T follicular helper cell (primary cell): ENCODE measurements at places on chromosomes 1 and 21.

GRCh38 chr21:41678924-41679318, 87.9 kb downstream of the RIPK4 start:
- DNase-seq: no peak

DNA sequence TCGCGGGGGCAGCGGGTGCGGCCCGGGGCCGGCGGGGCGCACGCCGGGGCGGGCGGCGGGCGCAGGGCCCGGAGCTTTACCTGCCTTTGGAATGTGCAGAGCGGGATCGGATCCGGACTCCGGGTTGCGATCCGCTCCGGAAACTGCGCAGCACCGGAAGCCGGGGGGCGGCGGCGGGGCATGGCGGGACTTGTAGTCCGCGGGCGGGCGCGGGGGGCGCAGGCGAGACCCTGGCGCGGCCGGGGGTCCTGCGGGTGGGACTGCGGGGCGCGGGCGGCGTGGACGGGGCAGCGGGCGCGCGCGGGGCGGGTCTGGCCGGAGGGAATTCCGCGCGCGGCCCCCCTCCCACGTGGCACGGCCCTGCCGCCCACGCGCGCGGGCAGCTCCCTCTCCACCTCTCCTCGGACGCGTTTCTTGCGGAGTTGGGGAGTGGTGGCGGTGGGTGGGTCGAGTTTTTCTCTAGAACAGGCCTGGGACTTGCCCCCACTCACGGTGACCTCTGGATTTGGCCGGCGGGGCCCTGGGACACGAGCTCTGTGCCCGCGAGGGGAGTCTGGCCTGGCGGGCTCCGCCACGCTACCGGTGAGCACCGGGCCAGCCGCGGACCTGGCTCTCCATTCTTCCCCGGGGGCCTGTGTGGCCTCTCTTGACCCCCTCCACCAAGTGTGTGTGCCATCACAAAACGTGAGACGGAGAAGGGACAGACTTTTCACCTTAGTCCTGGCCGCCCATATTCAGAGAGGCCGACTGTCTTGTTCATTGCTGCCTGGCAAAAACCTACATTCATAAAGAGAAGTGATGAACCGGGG, at the start of gene PRDM15:
Gene PRDM15 (minus strand): TSS at position 155 of the 809 bp plus-strand sequence. CDS start 18,981 bp downstream, outside the sequence.
- peak; percentile 69 for DNase-seq

DNA sequence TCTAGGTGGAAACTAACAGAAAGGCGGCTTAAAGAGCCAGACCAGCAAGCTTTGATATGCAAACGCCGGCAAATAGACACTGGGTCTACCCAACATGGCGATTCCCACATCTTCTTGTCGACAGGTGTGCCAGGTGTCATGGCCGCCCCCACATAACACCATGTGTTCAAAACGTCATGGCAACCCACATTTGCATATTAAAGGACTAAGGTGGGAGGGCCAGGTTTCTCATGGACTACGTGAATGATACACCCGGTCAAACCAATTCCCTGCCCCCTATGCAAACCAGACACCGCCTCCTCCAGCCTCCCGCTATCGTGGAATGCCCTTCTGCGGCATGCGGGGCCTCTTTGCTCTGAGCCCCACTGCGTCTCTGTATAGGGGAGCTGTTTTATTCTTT, 41.3 kb downstream of the ICOSLG start:
- no peak for DNase-seq

DNA sequence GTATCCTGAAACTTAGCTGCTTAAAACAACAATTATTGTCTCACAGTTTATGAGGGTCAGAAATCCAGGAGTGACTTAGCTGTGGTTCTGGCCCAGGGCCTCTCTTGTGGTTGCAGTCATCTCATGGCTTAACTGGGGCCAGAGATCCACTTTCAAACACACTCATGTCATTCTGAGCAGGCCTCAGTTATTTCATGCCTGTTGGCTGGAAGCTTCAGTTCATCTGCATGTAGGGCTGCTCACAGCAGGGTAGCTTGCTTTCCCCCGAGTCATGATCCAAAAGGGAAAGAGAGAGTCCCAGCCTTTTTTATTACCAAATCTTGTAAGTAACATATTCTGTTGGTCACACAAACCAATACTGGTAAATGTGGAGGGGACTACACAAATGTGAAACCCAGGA, 96.6 kb upstream of the B3GALT2 start:
- no peak for DNase-seq

- no peak for DNase-seq
Observed at GRCh38 chr1:208314431-208314830, 70.2 kb upstream of the PLXNA2 start.

DNA sequence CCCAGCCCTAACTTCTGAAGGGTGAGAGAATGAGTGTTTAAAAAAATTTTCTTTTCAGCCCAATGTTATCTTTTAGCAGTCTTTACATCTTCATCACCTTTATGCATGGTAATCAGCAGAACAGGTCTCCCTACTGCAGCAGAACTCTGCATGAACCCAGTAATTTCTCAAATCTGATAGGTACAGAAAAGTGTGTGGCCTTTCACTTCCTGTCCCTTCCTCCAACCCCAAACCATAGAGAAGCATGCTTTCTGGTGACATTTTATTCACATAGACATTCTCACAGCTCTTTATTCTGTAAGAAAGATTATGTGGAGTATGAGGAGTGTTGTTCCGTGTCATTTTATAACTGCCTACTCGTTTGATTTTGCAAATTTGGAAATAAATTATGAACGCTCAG, 68.6 kb downstream of the RPAP2 start:
- no peak for DNase-seq

GRCh38 chr1:234827181-234827580, 217.2 kb upstream of the IRF2BP2 start:
- no peak for DNase-seq

DNA sequence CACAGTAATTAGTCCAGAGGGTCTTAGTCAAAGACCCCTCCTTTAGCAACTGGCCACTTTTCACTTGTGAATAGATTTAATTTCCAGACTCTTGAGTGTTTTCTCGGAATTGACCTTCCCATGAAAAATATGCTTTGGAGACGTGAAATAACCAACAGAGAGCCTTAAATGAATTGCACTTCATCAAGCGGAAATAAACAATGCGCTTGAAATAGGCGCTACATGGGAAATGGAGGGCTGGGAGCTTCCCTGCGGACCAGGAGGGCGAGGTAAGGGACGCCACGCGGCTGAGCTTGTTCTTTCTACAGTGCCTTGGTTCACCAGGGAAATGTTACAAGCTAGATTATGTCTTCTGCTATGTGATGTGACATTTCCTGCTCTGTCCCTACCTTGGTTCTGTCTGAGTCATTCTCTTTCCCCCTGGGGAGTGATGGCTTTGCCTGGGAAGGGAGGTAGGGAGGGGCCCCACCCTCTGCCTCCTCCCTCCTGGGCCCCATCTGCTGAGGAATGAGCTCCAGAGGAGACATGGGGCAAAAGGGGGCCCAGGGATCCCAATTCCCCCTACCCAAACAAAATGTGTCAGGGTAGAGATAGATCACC, 619.3 kb downstream of the PTPRU start:
- no peak for DNase-seq

- DNase-seq: no peak
Observed at GRCh38 chr21:39535646-39536437, 76.9 kb upstream of the B3GALT5 start.

DNA sequence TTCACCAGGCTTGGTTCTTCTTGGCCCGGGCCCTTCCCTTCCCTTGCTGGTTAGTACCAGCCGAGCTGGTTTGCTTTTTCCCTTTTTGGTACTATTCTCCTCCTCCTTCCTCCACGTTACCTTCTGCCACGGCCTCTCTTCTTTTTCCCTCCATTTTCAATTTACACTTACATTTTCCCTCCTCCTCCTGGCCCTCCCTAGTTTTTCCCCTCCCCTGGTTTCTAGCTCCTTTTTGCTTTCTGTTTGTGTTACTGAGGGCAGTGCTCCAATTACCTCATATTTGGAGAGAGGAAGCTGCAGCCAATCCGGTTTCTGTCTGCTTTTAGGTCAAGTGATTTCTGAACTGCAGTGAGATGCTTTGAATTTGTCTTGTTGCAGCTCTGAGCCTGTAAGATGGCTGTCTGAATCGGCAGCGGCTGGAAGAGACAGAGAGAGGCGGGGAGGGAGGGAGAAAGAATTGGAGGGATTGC, 63.7 kb downstream of the MACF1 start:
- no peak for DNase-seq

DNA sequence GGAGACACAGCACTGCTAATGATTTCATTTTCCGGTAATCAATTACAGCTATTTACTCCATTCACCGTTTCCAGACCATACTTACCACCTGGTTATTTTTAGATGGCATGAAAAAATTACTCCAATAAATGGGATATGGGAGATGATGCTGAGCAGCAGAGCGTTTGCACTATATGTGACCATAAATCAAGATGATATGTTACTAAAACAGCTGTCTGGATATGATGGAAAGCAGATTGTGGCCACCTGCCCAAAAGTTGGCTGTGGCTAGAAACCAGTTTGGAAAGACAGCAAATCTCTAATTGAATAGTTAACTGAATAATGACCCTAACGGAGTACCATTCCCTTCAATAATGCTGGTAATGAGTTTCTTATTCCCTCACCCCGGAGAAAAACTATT, 22.5 kb upstream of the KCTD3 start:
- no peak for DNase-seq

DNA sequence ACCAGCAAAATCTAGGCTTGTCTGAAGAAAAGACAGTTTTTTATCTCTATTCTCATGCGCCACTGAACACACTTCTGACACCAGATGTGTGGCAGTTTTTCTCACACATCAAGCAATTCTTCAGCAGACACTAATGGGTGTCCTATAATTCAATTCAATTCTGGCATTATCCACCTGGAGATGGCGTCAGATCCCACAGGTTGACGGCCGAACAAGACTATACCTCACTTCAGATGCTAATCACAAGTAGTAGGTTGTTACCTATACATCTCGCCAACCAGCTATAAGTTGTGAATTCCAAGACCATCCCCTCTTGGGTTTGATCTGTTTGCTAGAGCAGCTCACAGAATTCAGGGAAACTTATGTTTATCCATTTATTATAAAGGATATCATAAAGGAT, 89.9 kb upstream of the ARTN start:
- no peak for DNase-seq

DNA sequence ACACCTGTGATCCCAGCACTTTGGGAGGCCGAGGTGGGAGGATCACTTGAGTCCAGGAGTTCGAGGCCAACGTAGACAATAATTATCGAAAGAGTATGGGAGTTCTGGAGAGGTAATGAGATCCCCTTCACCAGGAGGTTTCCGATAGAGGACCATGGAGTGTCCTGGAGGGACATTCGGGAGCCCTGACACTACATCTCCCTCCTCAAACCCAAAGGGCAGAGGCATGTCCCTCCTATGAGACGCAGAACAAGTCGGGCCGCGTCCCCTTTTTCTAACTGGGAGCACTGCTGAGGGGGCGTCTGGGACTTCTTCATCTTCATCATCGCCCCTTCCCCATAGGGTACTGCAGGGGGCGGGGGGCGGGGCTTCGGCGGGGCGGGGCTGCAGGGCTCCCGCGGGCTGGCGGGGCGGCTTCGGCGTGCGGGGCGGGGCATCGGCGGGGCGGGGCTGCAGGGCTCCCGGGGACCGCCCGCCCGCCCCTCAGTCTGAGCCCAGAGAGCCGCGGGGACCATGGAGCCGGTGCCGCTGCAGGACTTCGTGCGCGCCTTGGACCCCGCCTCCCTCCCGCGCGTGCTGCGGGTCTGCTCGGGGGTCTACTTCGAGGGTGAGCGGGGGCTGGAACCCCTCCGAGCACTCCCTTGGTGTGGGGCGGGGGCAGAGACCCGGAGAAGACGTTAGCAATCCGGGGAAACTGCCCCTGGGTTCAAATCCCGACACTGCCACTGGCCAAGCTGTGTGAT, at the start of gene THEMIS2:
Gene THEMIS2 (plus strand): TSS at position 486 of the 743 bp plus-strand sequence. CDS start 28 bp downstream, at position 514.
- peak; percentile 77 for DNase-seq

- DNase-seq: no peak
Observed at GRCh38 chr1:150555971-150556865, 7.0 kb downstream of the ADAMTSL4 start.

DNA sequence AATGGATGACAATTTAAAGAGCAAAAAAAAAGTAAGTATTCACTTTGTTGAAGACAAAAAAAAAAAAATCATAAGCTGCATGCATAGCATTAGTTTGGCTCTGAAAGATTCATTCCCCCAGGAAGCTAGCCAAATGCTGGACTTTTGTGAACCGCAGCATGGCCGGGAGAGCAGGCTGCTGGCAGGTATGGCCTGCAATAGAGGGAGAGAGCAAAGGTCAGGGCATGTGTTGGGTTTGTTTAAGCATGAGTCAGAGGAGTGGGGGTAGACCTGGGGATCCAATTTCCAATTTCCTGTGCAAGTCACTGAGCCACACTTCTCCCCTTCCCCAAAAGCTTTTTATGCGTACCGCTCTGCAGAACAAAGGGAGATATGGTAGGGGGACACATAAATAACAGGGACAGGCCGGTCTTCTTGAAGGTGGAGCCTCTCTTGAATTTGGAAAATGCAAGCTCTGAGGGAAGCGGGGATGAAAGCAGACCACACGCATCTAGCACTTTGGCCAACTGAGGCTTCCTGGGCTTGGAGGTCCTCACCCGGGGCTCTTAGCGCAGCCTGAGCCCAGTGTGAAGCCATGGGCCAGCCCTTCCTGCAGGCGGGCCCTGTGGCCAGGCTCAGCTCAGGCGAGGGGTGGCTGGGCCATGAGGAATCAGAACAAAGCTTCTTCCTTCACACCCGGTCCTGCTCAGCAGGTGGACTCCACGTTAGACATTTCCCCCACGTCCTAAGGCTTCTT, 171.1 kb downstream of the TOMM20 start:
- no peak for DNase-seq

GRCh38 chr1:175872588-175872987, 129.2 kb upstream of the TNR start:
- no peak for DNase-seq

DNA sequence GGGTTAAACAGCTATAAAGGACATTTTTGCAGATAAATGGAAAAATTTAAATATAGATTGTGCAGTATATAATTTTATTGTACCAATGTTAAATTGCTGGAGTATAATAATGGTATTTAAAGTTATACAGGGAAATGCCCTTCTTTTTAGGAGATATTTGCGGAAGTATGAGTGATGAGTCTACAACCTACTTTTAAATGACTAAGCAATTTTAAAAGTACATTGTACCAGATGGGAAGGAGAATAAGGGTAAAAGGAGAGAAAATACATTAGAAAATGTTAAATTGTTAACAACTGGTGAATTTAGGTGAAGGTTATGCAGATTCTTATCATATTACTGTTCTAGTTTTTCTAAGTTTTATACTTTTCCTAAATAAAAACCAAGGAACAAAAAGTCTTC, 91.8 kb downstream of the ZZZ3 start:
- no peak for DNase-seq

DNA sequence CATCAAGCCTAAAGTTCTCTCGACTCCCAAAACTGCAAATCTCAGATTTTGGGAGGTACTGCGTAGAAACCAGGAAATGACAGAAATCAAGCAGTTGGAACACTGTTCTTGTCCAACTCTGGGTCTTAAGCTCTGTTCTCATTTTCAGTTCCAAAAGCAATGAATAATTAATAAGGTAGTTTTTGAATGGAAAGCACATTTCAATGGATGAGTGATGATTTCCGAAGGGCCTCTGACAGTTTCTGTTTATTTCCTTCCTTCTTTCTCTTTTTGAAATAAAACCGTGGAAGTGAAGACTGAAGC, 20.9 kb upstream of the TARBP1 start:
- no peak for DNase-seq

- DNase-seq: no peak
Observed at GRCh38 chr1:20870718-20871117, 83.6 kb upstream of the HP1BP3 start.
